ENCODE measurements at places on chromosomes 16 and 17.

GRCh38 chr16:89720813-89721545 is at the start of the genes VPS9D1 and ZNF276:
TSS of gene VPS9D1 (minus strand) at chr16:89720898. CDS start at chr16:89720861, 37 bp downstream.
TSS of gene ZNF276 (plus strand) at chr16:89721537. CDS start at chr16:89721641, 104 bp downstream.
- DNase-seq, result peak; percentile 81

DNA sequence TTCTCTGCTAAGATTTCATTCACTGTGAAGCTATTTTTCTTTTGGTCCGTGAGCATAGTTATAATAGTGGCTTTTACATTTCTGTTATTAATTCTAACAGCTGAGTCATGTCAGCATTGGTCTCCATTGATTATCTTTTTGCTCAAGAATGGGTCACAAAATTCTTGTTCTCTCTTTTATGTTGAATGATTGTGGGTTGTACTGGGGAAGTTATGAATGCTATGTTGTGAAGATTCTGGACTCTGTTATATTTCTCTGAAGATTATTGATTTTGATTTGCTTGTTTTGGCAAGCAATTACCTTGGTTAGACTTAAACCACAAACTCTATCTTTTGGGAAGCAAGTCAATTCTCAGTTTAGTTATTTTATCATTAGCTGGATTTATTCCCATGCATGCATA is 98.8 kb downstream of the IRX5 start:
- no peak for DNase-seq

- DNase-seq, result peak; percentile 54
Measured at GRCh38 chr16:49631187-49632041, 224.5 kb downstream of the ZNF423 start.

- no peak for DNase-seq
Measured at GRCh38 chr17:39604911-39605491, 2.7 kb downstream of the NEUROD2 start.

DNA sequence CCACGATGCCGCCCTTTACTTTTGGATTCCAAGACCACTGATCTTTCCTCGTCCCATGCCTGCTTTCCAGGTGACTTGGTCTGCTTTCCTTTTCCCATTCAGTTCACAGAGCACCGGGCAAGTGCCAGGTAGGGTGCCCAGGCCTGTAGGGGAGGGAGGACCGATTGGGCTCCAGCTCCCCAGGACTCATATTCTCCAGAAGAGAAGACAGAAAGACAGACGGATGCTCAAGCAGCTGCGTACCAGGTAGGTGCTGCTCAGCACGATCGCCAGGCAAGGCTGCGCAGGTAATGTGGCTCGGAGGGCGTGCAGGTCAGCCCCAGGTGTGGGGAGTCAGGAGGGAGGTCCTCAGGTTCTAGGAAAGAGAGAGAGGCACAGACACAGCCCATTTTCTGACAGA is 67.5 kb upstream of the ZNF423 start:
- no peak for DNase-seq

- DNase-seq, result peak; percentile 76
Measured at GRCh38 chr16:29852654-29853053, 10.4 kb downstream of the CDIPT start.

- DNase-seq, result no peak
Measured at GRCh38 chr17:8925808-8926207, 39.7 kb downstream of the PIK3R5 start.

GRCh38 chr17:65572581-65573281 is 11.3 kb upstream of the AXIN2 start:
- DNase-seq, result no peak

- DNase-seq, result no peak
Measured at GRCh38 chr16:63337264-63337663, 1301.0 kb upstream of the CDH8 start.

DNA sequence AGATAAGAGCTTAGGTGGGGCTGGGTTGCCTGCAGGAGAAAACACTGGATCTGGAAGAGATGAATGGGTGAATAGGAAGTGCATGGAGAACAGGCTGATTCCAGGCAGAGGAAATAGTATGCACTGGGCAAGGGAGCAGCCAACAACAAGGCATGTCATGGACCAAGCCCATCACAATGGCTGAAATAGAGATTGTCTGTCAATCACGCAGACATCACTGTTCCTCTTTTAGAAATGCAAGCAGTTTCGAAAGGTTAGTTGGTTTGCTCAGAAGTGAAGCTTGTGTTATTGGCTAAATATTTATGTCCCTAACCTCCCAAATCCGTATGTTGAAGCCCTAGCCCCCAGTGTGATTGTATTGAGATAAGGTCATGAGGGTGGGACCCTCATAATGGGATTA is 621.7 kb upstream of the CDH11 start:
- no peak for DNase-seq

DNA sequence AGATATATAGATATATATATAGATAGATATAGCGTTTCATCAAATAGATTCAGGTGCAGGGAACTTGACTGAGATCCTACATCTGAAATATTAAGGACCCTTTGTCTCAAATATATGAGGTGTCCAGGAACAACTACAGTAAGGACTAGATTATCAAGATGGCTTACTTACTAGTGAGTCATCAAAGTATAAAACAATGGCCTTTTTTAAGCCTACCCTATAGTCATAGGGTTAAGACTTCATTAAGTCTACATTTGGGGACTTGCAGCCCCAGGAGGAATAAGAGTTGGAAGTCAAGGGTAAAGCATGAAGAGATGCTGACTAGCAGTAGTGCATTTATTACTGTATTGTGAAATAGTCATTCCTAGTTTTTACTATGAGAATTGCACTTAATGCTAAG is 1023.4 kb downstream of the CDH11 start:
- DNase-seq, result no peak

DNA sequence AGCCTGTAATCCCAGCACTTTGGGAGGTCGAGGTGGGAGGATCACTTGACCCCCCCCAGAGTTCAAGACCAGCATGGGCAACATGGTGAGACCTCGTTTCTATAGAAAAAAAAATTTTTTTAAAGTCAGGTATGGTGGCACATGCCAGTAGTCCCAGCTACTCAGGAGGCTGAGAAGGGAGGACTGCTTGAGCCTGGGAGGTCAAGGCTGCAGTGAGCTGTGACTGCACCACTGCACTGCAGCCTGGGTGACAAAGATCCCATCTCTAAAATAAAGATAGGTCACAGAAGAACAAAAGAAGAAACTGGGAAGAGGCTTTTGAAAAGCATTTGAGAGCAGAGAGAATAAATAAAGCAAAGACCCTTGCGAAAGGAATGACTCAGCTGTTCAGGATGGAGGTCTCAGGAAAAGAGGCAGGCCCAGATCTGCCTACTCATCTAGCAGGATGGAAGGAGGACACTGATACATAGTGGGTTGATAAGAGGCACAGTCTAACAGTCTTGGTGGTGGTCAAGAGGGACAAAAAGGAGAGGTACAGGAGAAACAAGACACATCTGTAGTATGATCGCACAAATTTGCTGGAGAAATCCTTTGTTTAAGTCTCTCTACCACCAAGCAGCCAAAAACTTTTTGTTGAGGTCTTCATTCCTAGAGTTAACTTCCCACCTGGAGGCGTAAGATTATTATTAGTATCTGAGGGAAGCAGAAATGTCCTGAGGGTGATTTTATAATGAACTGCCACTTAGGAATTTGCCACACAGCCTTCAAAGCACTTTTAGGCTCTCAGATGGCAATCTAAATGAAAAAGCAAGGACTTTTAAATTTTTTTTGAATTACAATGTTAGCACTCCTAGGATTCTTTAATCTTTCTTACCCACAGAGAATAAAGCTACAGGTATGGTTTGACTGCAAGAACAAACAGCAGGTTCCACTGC is 17.6 kb downstream of the ZSWIM7 start:
- peak; percentile 9 for DNase-seq

GRCh38 chr17:64229815-64230728 is 33.0 kb downstream of the TEX2 start:
- no peak for DNase-seq

DNA sequence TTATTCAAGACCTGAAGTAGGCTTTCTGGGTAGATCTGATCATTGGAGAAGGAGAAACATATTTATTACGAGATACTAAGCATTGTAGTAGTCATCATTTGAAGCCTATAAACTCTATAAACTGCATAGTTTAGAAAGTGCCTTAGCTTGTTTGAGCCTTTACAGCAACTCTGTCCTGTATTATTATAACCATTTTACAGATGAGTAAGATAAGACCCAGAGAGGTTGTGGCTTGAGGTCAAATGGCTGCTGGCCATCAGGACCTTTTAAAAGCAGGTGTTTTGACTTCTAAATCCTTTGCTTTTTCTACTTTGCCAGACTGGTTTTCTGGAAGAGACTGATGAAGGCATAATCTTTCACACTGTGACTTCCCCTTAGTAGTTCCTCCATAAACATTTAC is 7.1 kb downstream of the USP10 start:
- DNase-seq, result no peak

GRCh38 chr17:60060474-60060873 is 18.2 kb downstream of the HEATR6 start:
- no peak for DNase-seq

DNA sequence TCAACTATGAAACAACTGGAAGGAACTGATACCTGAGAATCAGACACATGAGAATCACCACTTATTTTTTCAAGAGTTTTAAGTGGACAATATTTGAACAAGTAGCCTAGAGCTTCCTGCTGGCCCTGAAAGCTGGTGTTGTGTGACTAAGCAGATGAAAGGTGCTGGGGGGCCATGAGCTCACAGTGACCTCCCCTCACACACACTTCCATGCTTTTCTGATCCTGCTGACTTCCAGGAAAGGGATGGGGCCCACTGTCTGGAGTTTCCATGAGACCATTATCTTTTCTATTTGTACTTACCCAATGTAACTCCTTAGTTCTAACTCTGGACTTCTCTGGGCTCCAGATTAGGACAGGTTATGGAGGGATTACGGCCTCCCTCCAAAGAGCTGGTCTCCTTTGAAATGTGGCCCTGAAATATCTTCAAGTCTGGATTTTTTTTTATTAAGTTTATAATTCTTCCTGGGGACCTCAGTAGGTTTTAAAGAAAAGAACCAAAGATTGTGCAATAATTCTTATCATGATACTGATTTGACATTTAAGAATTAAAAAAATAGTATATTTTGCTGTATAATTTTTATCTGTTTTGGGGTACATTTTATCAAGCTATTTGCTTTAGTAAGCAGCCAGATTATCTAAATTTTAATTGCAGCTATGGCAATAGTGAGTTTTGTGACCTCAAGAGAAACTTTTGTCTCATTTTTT is 4.9 kb downstream of the CAPNS2 start:
- DNase-seq, result no peak

DNA sequence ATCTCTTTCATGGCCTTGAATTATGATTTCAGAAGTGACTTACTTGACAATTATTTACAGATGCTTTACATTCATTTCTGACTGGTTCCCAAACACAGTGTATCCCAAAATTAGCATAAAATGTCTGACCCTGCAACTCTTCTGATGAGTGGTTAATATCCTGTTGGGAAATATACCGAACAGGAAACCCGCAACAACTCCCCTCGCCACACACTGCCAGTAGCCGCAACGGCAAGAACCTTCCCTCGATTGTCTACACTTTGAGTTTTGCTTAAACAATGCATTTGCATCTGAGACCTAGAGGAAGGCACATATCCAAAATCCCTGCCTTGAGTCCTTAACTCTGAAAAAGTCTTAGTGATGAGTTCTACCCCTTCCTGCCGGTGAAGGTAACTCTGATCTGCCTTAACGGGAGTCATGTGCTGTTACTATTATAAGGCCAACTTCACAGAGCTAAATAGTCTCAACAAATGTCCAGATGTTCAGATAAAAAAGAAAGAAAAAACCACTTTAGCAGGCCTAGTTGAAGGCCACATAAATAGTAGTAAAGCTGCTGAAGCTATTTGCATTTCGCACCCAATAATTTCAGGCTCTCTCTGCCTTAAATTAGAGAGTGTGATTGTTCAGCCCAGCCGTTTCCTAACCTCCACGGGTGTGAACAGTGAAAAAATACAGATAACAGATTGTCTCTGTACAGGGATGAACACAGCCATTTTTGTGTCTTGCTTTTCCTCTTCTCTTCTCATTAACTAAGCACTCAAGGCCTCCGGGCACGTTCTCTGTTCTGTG is 321.1 kb downstream of the HS3ST3B1 start:
- no peak for DNase-seq

DNA sequence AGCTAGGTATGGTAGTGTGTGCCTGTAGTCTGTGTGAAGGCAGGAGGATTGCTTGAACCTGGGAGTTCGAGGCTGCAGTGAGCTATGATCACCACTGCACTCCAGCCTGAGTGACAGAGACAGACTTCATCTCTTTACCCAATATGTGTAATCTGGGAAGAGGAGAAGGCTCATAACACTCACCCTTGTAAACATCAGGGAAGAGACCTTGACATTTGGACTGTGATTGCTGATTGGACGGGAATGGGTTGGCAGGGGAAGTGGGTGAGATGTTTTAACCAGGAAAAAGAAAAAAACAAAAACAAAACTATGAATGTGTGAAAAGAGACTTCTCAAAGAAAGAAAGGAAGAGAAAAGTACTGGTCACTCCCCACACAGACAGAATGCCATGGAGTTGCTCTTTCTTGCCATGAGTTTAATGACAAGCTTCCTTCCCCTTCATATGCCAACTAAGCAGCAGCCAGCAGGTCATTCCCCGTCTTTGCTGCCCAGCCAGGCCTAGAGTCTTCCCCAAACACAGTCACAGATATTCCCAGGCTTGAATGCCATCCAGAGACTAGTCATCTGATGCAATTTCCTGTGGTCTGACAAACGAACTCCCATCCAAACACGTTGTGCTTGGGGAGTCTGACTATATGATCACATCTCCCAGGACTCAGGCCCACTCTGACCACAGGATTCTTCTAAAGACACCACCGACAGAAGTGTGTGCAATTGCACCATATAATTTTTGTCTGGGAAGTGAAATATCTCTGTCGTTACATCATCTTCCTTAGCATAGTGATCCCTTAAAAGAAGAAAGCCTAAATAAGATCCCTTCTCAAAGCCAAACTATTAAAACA is 3.6 kb upstream of the XAF1 start:
- DNase-seq, result peak; percentile 97

- DNase-seq, result peak; percentile 68
Measured at GRCh38 chr16:74623214-74623838, 16.4 kb upstream of the GLG1 start.

- no peak for DNase-seq
Measured at GRCh38 chr16:53756275-53756996, 52.5 kb downstream of the FTO start.

DNA sequence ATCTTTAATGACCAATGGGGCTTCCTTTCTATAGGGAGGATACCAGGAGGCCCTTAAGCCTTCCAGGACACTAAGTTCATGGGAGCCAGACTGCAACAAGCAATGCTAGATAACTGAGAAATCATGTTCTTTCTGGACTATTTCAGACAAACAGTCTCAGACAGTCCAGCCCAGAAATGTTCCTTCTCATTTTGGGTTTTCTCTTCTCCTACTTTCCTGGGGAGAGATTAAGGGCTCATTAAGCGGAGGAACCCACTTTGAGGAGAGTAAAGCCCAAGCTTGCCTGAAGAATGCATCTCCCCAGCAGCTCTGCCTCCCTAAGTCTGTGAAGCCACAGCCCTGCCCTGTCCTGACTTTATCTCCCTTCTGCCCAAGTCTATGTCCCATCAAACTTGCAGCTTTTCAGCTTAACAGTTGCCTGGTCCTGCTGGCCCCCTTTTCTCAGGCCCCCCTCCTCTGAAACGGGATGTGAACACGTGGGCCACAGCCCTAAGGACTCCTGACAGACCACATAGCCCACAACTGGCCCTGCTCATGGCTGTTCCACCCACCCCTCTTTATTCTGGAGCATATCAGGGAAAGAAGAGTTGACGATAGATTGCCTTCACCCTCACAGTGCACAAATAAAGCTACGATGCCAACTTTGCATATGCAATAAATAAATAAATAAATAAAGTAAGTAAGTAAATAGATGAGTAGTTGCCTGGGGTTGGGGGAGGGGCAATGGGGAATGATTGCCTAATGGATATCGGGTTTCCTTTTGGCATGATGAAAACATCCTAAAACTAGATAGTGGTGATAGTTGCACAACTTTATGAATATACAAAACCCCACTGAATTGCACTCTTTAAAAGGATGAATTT is 111.0 kb downstream of the N4BP1 start:
- DNase-seq, result no peak
